ENCODE measurements at places on chromosomes 4 and X.

DNA sequence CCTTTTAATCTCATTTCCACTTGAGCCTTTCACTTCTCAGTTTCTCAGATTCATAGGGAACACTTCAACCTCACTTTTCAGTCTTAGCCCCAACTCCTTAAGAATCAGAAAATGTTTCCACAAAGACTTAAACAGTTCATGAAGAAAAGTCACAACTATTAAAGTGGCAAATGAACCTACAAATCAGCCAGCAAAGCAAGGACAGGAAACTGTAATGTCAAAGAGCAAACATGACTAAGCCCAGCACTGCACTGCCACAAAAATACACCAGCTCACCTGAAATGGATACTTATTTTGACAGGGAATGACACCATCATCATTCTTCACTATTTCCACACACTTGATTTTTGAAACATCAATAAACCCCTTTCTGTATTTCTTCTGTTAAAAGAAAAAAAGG is 41.8 kb upstream of the TXK start:
- H3K4me3 ChIP-seq, result no peak overlapping the region
- no peak overlapping the region for H3K27ac ChIP-seq
- H3K4me1 ChIP-seq, result no peaks in the 10 kb centered on the region
- H3K27me3 ChIP-seq, result no peaks in the 10 kb centered on the region
- DNase-seq, result no peak

- no peak overlapping the region for H3K4me3 ChIP-seq
- no peak overlapping the region for H3K27ac ChIP-seq
- DNase-seq, result no peak
- peaks cover 18% of the 10 kb centered on the region for H3K4me1 ChIP-seq
- no peaks in the 10 kb centered on the region for H3K36me3 ChIP-seq
Measured at GRCh38 chrX:44922980-44923379, 50.0 kb downstream of the KDM6A start.

DNA sequence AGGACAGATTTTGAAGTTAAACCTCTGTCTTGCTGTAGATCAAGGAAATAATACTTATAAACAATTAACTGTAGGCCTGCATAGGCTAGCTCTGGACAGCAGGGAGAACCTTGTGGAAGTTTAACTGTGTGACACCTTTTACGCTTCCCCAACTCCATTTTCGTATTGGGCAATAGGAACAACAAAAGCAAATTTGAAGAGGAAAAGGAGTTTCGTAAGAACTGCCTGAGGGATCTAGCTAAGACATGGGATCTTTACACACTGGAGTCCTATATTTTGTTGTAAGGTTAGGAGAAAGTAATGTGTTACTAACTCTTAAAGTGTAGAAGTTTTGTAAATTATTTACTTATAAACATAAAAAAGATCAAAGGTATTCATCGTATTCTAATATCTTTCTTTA is 324.9 kb upstream of the CASK start:
- no peak overlapping the region for H3K27ac ChIP-seq
- no peaks in the 10 kb centered on the region for H3K27me3 ChIP-seq
- DNase-seq, result no peak
- H3K4me1 ChIP-seq, result no peaks in the 10 kb centered on the region
- H3K4me3 ChIP-seq, result no peak overlapping the region

GRCh38 chr4:143025081-143025704 is 159.5 kb upstream of the USP38 start:
- no peak overlapping the region for H3K27ac ChIP-seq
- no peak overlapping the region for H3K4me3 ChIP-seq
- DNase-seq, result no peak

GRCh38 chr4:71167083-71167482 is 171.7 kb upstream of the SLC4A4 start:
- no peak for DNase-seq
- H3K36me3 ChIP-seq, result no peaks in the 10 kb centered on the region
- no peaks in the 10 kb centered on the region for H3K4me1 ChIP-seq
- H3K4me3 ChIP-seq, result no peak overlapping the region

DNA sequence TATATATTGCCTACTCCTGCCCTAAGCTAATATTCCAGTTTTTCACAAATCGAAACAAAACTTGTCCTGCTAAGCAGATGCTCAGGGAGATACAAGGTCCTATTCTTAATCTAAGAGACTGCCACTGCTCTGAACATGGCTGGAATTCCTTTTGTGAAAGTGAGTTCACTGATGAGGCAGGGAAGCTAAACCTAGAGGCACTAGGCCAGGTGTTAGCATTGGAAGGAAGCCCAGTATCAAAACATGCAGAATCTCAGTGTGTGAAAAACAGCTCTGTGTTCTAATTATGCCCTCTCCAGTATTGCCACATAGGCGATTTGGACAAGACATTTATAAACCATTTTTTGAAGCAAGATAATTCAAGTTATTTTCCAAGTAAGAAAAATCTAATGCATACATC is 47.6 kb downstream of the ABCG2 start:
- DNase-seq, result no peak
- H3K27ac ChIP-seq, result no peak overlapping the region
- no peaks in the 10 kb centered on the region for H3K4me1 ChIP-seq
- H3K4me3 ChIP-seq, result no peak overlapping the region

DNA sequence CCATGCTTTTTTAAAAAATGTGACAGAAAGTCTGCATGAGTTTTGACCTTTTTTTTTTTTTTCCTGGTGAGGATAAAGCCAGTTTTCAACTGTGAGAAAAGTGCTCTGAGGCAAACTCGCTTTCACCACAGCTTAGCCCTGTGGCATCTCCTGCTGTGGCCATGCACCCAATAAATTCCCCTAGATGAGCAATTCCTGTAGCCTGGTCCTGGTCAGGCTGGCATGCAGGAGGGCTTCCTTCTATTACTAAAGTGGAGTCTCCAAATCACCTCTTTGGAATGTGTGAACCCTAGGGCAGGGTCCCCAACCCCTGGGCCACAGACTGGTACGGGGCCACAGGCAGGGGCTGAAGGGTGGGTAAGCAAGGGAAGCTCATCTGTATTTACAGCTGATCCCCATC is 265.4 kb downstream of the RAPGEF2 start:
- no peaks in the 10 kb centered on the region for H3K27me3 ChIP-seq
- H3K4me1 ChIP-seq, result no peaks in the 10 kb centered on the region
- DNase-seq, result no peak
- no peaks in the 10 kb centered on the region for H3K36me3 ChIP-seq
- H3K27ac ChIP-seq, result no peak overlapping the region

- DNase-seq, result no peak
- no peaks in the 10 kb centered on the region for H3K36me3 ChIP-seq
- no peak overlapping the region for H3K27ac ChIP-seq
- H3K4me3 ChIP-seq, result no peak overlapping the region
Measured at GRCh38 chr4:86670756-86671155, 76.6 kb downstream of the PTPN13 start.

DNA sequence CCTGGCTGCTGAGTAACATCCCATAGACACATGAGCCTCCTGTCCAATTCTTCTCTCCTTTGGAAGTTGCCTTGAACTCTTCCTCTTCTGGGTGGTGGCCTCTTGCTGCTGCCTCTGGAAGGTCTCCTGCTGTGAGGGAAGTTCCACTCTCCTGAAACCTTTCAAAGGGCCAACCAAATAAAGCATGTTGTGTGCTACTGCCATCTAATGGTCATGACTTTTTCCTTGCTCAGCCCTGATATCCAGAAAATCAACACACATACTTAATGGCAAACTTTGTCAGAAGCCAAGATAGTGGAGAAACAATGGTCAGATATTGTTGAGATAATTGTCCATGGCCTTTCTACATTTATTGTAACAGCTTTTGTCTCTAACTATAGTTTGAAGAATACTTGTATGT is 19.1 kb upstream of the ZXDA start:
- H3K4me1 ChIP-seq, result no peaks in the 10 kb centered on the region
- H3K36me3 ChIP-seq, result no peaks in the 10 kb centered on the region
- no peak for DNase-seq
- no peaks in the 10 kb centered on the region for H3K27me3 ChIP-seq
- no peak overlapping the region for H3K27ac ChIP-seq
- no peak overlapping the region for H3K4me3 ChIP-seq

GRCh38 chr4:24511371-24512063 is 72.8 kb downstream of the DHX15 start:
- DNase-seq, result no peak
- no peak overlapping the region for H3K27ac ChIP-seq
- no peaks in the 10 kb centered on the region for H3K27me3 ChIP-seq
- peaks cover 2% of the 10 kb centered on the region for H3K36me3 ChIP-seq
- H3K4me3 ChIP-seq, result no peak overlapping the region

DNA sequence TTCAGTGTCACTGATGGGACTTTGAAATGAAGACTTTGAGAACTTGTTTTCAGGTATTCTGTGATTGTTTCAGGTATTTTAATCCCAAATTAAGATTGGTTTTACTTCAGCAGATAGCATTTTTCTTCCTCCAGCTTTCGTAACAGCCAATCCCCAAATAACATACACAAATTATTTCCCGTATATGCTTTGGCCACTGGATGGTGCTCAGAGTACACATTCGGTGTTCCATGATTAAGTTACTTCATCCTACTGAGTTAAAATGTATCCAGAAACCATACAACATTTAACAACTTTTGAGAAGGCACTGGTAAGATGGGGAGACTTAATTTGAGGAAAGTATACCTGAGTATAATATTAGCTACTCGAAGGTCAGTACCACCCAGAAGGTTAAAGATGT is 233.4 kb upstream of the FAM47A start:
- no peak overlapping the region for H3K27ac ChIP-seq
- H3K4me3 ChIP-seq, result no peak overlapping the region
- H3K4me1 ChIP-seq, result no peaks in the 10 kb centered on the region
- H3K36me3 ChIP-seq, result no peaks in the 10 kb centered on the region
- no peaks in the 10 kb centered on the region for H3K27me3 ChIP-seq

- no peaks in the 10 kb centered on the region for H3K27me3 ChIP-seq
- H3K27ac ChIP-seq, result no peak overlapping the region
- no peak overlapping the region for H3K4me3 ChIP-seq
- no peak for DNase-seq
Measured at GRCh38 chr4:181966104-181966551, 277.1 kb upstream of the TENM3 start.

DNA sequence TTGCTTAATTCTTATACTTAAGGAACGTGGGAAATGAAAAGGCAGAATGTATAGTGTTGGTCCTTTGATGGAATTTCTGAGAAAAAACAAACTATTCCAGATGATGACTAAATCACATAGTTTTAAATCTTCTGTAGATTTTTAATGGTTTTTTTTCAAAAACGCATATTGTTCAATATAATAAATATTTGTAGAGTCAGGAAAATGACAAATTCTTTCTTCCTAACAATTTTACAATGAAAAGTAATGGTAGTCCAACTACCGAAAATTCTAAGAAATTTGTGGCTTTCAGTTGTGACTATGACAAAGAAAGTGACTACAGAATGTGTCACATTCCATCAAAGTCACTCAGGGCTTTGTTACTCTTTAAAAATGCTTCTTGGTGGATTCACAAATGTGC is 164.8 kb upstream of the PITX2 start:
- no peak for DNase-seq

GRCh38 chr4:182741914-182742313 is 175.3 kb downstream of the DCTD start:
- no peak overlapping the region for H3K27ac ChIP-seq
- no peaks in the 10 kb centered on the region for H3K27me3 ChIP-seq
- H3K4me1 ChIP-seq, result no peaks in the 10 kb centered on the region

DNA sequence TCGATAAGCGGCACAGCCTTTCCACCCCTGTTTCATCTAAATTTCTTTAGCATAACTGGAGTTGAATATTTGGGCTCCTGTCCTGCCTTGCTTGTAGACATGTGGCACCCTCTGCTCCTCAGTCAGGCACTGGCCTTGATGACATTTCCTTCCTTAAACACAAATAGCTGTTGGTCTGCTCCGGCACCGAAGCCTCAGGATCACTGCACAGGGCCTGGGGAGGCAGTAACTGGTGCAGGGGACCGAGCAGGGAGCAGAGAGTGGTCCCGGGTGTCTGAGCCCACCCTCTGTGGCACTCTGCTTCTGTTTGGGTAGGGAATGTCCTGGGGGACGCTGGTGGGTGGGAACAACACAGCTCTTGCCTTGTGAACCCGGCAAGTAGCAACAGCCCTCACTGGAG is 13.6 kb downstream of the RGS12 start:
- no peaks in the 10 kb centered on the region for H3K27me3 ChIP-seq
- H3K36me3 ChIP-seq, result no peaks in the 10 kb centered on the region
- H3K4me1 ChIP-seq, result peaks cover 46% of the 10 kb centered on the region

DNA sequence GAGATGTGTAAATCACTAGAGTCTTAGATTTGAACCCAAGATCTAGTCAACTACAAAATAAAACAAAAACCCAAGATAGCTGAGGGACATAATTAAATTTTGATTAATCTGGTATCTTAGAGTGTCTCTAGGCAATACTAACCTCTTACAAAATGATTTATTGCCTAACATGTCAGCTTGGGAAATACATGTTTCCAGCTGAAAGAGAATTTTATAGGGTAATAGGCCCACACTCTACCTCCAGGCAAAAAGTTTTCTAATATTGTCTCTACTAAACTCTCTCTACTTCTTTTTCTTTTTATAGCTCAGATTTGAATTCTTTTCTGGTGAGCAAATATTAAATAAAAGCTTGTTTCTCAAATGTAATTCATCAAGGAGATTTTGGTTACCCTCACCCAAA is 263.2 kb downstream of the IL15 start:
- no peak for DNase-seq
- H3K4me1 ChIP-seq, result no peaks in the 10 kb centered on the region
- H3K27ac ChIP-seq, result no peak overlapping the region

DNA sequence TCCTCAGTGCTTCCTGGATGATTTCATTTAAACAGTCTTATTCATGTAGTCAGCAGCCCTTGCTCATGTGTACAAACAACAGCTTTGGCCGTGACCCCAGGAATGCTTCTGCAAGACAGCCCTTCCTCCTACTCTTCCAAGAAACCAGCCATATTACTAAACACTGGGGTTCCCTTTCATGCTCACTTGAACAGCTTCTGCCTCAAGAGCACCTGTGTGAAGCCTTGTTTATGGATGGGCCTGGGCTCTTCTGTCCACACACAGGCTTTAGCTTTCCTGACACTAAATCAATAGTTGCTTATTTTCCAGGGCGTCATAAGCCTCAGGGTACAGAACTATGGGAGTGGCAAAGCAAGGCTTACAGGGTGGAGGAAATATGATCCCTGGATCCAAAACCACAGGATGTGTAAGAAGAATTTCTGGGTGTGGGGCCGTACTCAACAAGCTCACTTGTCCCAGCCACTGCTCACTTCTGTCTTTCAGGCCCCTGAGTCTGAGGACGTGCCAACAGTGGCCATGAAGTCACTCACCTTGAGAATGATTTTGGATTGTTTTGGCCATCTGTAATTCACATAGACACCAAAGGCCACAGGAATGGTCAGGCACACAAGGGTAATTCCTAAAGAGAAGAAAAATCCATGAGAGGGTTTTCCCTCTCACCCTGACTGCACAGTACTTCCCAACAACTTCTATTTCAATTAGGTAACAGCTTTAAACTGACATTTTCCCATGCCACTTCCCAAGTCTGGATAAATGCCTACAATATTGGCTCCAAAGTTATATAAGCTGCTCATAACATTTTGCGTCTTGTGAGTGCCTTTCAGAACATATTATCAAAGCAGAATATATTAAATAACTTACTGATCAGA is 17.7 kb downstream of the SLC10A6 start:
- no peak overlapping the region for H3K4me3 ChIP-seq
- no peak for DNase-seq
- no peaks in the 10 kb centered on the region for H3K4me1 ChIP-seq

GRCh38 chr4:128698386-128698785 is 111.1 kb upstream of the JADE1 start:
- no peak for DNase-seq
- H3K27me3 ChIP-seq, result no peaks in the 10 kb centered on the region
- H3K4me1 ChIP-seq, result no peaks in the 10 kb centered on the region
- no peak overlapping the region for H3K27ac ChIP-seq
- no peaks in the 10 kb centered on the region for H3K36me3 ChIP-seq

All from CD4-positive, alpha-beta T cell (primary cell).